Activated T-helper 17 cell treated with anti-CD3 and anti-CD28 coated beads, Interleukin-2, amount 50 U/mL, for 72 hours (primary cell): ENCODE measurements at places on chromosomes 3 and 15.

- H3K4me1 ChIP-seq, result no peaks in the 10 kb centered on the region
- no peak for ATAC-seq
- H3K27ac ChIP-seq, result no peak overlapping the region
- no peaks in the 10 kb centered on the region for H3K27me3 ChIP-seq
- H3K36me3 ChIP-seq, result no peaks in the 10 kb centered on the region
Observed at GRCh38 chr15:79028411-79028964, 62.1 kb downstream of the RASGRF1 start.

DNA sequence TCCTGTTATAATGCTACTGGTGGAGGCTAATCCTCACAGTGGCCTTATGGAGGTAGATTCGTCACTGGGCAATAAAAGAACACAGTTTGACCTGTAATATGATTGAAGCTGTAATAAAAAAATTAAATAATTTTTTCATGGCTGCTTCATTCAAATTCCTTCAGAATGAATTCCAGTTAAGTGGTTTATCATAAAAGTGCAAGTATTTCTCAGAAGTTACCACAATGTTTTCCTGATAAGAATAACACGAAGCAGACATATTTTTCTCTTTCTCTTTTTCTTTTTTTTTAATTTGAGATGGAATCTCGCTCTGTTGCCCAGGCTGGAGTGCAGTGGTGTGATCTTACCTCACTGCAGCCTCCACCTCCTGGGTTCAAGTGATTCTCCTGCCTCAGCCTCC lies 15.6 kb downstream of the B4GALT4 start:
- no peak overlapping the region for H3K4me3 ChIP-seq
- H3K4me1 ChIP-seq, result peaks cover 16% of the 10 kb centered on the region
- ATAC-seq, result no peak
- no peaks in the 10 kb centered on the region for H3K27me3 ChIP-seq
- H3K27ac ChIP-seq, result no peak overlapping the region

GRCh38 chr3:55489798-55490132 lies 2.7 kb upstream of the WNT5A start:
- no peak for ATAC-seq
- no peak overlapping the region for H3K27ac ChIP-seq
- peaks cover 39% of the 10 kb centered on the region for H3K27me3 ChIP-seq
- H3K36me3 ChIP-seq, result no peaks in the 10 kb centered on the region

DNA sequence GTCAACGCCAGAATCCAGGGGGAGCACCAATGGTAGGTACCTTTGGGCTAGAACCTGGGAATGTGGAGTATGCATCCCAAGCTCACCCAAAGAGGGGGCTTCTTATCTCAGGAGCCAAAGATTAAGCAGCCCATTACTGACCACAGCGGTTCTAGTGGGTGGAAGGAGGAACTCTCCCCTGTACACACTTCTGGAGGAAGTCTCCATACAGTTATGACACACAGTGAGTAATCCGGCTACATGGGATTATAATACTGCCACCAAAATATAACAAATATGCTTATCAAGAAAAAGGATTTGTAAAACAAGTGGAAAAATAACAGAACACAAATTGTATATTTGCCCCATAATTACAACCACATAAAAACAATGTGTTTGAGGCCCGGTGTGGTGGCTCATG lies 8.4 kb downstream of the MYO1E start:
- H3K36me3 ChIP-seq, result no peaks in the 10 kb centered on the region
- no peak overlapping the region for H3K4me3 ChIP-seq
- ATAC-seq, result no peak
- H3K4me1 ChIP-seq, result no peaks in the 10 kb centered on the region
- peaks cover 20% of the 10 kb centered on the region for H3K27me3 ChIP-seq
- H3K27ac ChIP-seq, result no peak overlapping the region

DNA sequence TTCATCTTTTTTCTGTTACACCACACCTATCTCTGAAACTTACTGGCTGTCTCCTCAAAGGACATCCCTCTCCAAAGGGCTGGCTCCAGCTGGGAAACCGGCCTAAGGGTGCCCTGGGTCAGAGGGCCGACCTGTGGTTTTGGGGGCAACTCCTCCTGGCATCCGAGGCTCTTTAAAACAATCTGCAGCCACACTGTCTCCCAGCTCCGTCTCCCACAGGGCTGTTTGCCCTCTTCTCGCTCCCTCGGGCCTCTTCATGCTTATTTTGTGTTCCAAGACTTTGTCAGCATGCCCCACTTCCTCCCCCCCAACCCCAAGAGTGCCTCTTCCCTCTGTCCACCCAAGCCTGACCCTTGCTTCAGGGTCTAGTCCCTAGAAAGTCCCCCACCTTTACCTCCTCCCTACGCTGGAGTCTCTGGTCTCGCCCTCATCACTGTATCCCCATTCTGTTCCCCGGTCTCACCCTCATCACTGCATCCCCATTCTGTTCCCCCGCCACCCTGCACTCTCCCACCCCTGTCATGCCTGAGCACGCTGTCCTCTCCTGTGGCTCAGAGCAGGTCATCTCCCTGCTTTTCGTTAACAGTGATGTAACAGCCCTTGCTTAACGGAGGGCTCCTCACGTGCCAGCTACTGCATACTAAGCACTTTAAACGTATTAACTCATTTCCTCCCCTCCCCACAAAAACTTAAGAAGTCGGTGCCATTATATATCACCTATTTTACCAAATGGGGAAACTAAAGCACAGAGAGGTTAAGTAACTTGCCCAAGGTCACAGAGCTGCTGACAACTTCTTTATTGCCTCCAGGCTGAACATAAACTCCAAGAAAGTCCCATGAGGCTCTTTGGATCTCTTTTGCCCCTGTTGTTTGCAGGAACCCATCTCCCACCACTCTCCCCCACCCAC lies 1.1 kb upstream of the CSK start:
- peaks cover 39% of the 10 kb centered on the region for H3K36me3 ChIP-seq
- peak overlapping the region; percentile 99 for H3K27ac ChIP-seq
- H3K4me3 ChIP-seq, result peak overlapping the region; percentile 82
- peak; percentile 29 for ATAC-seq
- H3K27me3 ChIP-seq, result no peaks in the 10 kb centered on the region

- H3K27me3 ChIP-seq, result no peaks in the 10 kb centered on the region
- no peaks in the 10 kb centered on the region for H3K4me1 ChIP-seq
- ATAC-seq, result no peak
- peaks cover 99% of the 10 kb centered on the region for H3K36me3 ChIP-seq
- H3K4me3 ChIP-seq, result no peak overlapping the region
Observed at GRCh38 chr15:78492872-78493271, 14.5 kb upstream of the HYKK start.

DNA sequence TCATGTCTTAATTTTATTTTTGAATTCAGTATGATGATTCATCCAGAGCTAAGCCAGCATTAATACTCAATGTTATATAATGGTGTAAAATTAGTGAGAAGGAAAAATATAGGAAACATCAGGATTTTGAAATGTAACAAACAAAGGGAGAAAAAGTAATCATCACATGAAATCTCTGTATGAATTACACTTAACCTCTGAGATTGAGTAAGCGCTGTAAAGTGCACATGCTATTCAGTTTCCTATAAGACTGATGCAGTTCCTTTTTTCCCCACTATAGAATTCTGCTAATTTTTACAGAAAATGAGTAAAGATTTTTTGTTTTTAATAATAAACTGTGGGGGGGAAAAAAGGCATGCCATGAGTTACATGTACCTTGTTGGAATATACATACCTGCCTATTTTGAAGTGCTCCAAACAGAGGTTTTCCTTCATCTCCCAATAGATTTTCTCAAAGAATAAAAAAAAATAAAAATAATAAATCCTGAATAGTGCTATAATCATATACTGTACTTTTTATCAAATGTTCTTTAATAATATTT lies 64.0 kb upstream of the TTBK2 start:
- no peak for ATAC-seq
- H3K27me3 ChIP-seq, result no peaks in the 10 kb centered on the region
- H3K36me3 ChIP-seq, result peaks cover 84% of the 10 kb centered on the region
- H3K4me1 ChIP-seq, result no peaks in the 10 kb centered on the region
- H3K27ac ChIP-seq, result no peak overlapping the region
- no peak overlapping the region for H3K4me3 ChIP-seq

DNA sequence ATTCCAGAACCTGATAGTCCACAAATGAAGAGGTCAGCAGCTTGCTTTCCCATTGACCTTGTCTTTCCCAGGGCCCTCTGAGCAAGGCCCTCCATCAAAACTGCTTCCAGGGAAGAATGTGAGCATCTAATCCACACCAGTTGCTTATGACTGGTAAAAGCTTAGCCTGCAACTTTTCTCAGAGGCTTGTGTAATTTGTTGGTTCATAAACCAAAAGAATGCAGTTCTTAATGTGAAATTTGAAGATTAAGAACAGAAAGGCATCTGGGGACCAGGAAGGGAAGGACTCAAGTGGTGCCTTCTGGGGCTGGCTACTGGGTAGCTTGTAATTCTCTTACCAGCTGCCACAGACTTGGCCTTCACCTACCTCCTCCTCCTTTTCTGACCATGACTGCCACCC lies 60.9 kb upstream of the EIF1B start:
- H3K36me3 ChIP-seq, result no peaks in the 10 kb centered on the region
- H3K27me3 ChIP-seq, result no peaks in the 10 kb centered on the region
- H3K4me3 ChIP-seq, result no peak overlapping the region

GRCh38 chr3:189530822-189531221 lies 100.4 kb upstream of the TP63 start:
- ATAC-seq, result no peak
- H3K36me3 ChIP-seq, result peaks cover 5% of the 10 kb centered on the region
- no peaks in the 10 kb centered on the region for H3K27me3 ChIP-seq
- H3K27ac ChIP-seq, result peak overlapping the region; percentile 95
- peaks cover 17% of the 10 kb centered on the region for H3K4me1 ChIP-seq

- no peak for ATAC-seq
- peaks cover 7% of the 10 kb centered on the region for H3K27me3 ChIP-seq
- no peaks in the 10 kb centered on the region for H3K4me1 ChIP-seq
- no peak overlapping the region for H3K27ac ChIP-seq
Observed at GRCh38 chr3:140092848-140093536, 158.0 kb downstream of the CLSTN2 start.

GRCh38 chr15:59521443-59521842 lies 83.5 kb downstream of the FAM81A start:
- no peak overlapping the region for H3K4me3 ChIP-seq
- H3K36me3 ChIP-seq, result no peaks in the 10 kb centered on the region
- peaks cover 7% of the 10 kb centered on the region for H3K4me1 ChIP-seq
- H3K27ac ChIP-seq, result no peak overlapping the region
- ATAC-seq, result no peak

DNA sequence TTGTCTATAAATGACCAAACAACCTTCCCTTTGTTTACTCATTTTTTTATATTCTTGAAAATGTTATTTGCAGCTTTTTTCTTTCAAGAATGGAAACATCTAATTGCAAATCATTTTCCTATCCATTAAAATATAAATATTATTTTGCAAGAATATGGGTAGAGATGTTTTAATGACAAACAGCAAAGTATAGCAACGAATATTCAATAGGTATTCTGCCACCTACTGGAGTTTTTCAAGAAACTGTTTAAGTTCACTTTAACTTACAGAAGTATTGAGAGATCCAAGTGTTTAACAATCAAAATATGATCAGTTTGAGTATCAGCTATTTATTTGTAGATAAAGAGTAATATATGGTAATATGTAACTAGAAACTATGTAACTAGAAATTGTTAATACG lies 6.9 kb upstream of the EOGT start:
- H3K4me1 ChIP-seq, result no peaks in the 10 kb centered on the region
- H3K27ac ChIP-seq, result no peak overlapping the region
- no peak for ATAC-seq
- no peaks in the 10 kb centered on the region for H3K27me3 ChIP-seq
- H3K36me3 ChIP-seq, result peaks cover 63% of the 10 kb centered on the region

GRCh38 chr3:55243678-55244077 lies 243.4 kb downstream of the WNT5A start:
- no peak overlapping the region for H3K4me3 ChIP-seq
- no peak overlapping the region for H3K27ac ChIP-seq
- no peaks in the 10 kb centered on the region for H3K27me3 ChIP-seq
- H3K36me3 ChIP-seq, result no peaks in the 10 kb centered on the region

GRCh38 chr3:171257251-171258203 lies 202.7 kb downstream of the TNIK start:
- peak overlapping the region; percentile 78 for H3K4me3 ChIP-seq
- peak; percentile 46 for ATAC-seq
- peak overlapping the region; percentile 92 for H3K27ac ChIP-seq

DNA sequence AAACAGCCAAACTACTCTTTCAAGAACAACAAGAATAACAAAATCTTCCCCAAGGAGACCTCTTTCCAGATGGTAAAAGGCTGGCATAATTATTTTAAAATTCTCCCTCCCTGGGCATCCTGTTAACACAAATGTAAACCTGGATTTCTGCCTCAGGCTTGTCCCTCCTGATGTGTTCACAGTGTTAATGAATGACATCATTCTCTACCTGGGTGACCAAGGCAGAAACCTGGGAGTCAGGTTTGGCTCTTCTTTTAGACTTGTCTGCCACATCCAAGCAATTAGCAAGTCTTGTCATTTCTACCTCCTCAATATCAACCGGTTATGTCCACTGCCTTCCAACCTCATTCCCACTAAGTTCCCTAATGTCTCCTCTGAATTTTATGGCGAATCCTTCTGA lies 368.7 kb upstream of the TBL1XR1 start:
- ATAC-seq, result no peak
- H3K36me3 ChIP-seq, result no peaks in the 10 kb centered on the region
- no peak overlapping the region for H3K4me3 ChIP-seq
- no peaks in the 10 kb centered on the region for H3K27me3 ChIP-seq

DNA sequence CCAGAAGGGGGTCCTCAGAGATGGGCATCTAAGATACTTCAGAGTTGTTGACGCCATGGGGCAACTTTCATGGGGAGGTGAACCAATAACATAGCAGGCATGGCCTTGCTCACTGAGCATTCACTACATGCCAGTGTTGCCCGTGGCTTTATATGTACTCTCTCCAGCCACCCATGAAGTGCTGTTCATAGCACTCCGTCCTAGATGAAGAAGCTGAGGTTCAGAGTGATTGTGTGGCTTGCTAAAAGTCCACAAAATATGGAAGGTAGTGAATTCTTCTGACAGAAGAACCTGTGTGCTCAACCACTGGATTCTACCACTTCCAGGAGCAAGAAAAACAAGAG lies 9.8 kb upstream of the SEMA4B start:
- H3K27ac ChIP-seq, result no peak overlapping the region
- no peaks in the 10 kb centered on the region for H3K27me3 ChIP-seq
- no peaks in the 10 kb centered on the region for H3K36me3 ChIP-seq

- no peaks in the 10 kb centered on the region for H3K27me3 ChIP-seq
- no peak overlapping the region for H3K27ac ChIP-seq
- no peak overlapping the region for H3K4me3 ChIP-seq
Observed at GRCh38 chr3:99388780-99389179, 249.6 kb upstream of the COL8A1 start.
